ENCODE measurements at places on chromosomes 1 and 21.
A peak's percentile ranks its signal among the peaks of the same experiment; 100 is the strongest.

DNA sequence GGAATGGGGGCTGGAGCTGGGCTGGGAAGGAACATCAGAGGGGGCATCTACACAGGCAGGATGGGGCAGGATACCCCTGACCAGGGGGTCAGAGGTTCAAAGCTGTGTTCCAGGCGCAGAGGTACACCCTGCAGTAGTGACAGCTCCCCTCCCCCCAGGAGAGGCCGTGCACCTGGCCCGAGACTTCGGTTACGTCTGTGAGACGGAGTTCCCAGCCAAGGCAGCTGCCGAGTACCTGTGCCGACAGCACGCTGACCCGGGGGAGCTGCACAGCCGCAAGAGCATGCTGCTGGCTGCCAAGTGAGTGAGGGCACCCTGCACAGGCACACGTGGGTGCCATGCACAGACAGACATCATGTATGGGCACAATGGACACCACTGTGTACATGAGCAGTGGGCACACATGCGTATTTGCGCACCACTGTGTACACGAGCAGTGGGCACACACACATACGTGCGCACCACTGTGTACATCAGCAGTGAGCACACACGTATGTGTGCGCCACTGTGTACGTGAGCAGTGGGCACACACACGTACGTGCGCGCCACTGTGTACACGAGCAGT, 17.4 kb downstream of the TFAP2E start:
- DNase-seq: no peak

DNA sequence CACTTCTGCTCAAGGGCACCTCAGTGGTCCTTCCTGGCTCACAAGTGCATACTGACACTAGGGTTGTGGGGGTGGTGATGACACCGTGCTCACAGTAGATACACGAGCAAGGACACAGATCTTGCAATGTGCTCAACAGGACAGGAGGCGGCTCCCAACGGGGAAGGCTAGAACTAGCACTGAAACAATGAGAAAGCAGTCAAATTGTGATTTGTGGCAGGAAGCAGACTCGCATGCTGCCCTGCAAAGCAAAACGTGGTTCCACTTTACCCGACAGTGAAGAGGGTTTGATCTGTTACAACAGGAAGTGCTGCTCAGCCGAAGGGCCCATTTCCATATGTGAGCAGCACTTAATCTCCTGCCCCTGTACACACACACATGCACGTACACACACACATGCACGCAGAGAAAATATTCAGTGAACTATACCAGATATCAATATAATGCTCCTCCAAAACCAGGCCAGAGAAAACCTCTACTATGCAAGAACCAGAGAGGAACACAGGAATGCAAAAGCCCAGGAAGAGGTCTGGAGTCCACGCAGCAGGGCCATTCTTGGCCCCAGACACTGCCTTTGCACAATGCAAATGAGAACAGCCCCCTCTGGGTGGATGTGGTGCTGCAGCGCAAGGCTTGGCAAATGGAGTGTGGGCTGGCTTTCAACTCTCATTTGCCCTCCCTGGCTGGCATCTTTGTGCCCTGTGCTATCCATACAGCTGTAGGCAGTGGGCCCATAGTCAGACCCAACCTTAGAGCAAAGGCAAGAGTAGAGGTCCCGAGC, 47.1 kb downstream of the KANK4 start:
- peak; percentile 26 for DNase-seq

DNA sequence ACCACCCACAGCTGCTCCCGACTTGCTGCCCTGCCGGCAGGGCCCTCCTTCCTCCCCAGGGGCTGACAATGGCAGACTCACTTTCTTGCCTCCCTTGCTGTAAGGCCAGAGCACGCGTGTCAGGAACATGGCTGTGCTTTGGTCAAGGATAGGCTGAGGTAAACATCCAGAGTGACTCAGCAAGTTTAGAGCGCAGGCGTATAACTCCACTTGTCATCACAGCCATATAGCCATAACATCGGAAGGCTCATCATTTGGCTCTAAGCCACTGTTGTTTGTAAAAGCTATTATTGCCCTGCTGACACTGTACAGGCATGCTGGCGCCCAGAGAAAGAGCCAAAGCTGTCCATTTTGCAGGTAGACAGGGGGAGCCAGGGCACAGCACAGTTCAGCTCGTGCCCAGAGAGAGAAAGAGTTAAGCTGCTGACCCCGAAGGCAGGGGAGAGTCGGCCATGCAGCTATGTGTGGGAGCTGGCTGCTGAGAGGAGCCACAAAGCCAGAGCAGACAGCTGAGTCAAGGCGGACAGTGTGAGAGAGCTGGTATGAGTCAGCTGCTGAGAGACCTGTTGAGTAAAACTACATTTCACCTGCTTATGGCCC, 60.6 kb downstream of the GNG4 start:
- DNase-seq: peak; percentile 35

DNA sequence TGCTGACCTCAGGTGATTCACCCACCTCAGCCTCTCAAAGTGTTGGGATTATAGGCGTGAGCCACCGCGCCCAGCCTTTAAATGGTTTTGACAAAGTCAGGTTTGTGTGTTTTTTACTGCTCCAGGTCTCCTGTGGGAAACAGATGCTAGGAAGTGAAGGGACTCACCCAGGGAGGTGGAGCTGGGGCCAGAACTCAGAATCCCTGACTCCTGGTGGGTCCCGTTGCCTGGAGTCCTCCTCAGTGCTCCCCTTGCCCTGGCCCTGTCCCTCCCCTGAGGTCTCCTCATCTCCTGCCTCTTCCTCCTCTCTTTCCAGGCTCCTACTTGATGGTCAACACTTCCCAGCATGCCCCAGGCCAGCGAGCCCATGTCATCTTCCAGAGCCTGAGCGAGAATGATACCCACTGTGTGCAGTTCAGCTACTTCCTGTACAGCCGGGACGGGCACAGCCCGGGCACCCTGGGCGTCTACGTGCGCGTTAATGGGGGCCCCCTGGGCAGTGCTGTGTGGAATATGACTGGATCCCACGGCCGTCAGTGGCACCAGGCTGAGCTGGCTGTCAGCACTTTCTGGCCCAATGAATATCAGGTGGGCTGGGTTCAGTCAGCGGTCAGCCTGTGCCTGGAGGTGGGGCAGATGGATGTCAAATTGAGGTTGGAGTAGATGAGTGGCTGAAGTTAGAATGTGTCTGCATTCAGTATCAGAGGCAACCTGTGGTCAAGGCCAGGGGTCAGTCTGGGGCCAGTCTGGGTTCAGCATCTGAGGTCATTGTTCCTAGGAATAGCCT, 22.1 kb downstream of the PTPRU start:
- no peak for DNase-seq

DNA sequence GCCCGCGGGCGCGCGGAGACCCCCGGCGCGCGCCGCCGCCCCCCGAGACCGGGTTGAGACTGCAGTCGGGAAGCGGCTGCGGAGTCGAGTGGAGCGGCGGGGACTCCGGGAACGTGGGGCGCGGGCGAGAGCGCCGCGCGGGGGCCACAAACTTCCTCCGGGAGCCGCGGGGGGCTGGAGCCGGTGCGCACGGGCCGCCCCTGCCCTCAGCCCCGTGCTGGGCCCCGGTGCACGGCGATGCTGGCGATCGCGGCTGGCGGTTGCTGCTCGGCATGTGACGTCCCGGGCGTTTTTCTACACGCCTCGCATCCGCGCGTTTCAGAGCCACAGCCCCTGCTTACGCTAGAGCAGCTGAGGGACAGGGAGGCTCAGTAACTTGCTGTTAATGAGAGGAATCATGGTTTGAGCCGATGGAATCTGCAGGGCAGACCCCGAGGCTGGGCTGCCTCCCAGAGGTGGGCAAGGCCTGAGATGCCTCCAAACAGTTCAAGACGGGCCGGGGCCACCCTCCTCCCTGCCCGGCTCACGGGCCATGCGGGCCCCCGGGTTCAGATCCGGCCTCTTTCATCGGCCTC, 520 bp downstream of the TMEM201 start:
- peak; percentile 75 for DNase-seq

DNA sequence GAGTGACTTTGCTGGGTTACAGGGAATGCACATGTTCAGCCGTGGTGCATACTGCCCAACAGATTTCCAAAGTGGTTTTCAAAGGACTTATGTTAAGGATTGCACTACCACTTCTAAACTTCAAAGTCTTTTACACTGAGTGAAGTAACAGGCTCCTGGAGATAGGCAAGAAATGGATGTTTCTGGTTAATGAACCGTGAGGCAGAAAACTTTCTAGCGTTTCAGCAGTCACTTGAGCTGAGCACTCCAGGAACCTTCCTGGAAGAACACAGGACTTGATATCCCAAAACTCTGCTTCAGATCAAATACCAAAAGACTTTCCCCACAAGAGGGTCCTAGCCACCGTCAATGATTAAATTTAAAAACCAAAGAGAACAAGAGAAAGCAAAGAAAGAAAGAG, 74.3 kb upstream of the ATP1A1 start:
- DNase-seq: no peak

DNA sequence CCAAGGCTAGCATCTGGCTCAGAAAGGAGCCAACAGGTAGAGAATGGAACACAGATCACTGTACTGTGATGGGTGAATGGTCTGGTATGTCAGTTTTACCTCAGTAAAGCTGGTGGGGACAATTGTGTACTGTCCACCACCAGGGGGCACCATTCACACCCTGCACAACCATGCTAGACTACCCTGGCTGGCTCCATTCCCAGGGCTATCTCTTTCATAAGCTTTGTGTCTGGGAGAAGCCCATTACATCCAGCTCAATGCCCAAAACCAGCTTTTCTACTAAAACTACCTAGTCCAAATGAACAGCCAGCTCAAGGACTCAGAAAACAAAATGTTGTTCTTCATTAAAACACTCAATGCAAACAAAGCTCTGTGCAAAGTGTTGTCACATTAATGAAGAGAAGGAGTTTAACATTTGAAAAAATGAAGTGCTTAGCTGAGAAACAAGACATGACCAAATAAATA, 62.0 kb upstream of the RASAL2 start:
- DNase-seq: peak; percentile 88

DNA sequence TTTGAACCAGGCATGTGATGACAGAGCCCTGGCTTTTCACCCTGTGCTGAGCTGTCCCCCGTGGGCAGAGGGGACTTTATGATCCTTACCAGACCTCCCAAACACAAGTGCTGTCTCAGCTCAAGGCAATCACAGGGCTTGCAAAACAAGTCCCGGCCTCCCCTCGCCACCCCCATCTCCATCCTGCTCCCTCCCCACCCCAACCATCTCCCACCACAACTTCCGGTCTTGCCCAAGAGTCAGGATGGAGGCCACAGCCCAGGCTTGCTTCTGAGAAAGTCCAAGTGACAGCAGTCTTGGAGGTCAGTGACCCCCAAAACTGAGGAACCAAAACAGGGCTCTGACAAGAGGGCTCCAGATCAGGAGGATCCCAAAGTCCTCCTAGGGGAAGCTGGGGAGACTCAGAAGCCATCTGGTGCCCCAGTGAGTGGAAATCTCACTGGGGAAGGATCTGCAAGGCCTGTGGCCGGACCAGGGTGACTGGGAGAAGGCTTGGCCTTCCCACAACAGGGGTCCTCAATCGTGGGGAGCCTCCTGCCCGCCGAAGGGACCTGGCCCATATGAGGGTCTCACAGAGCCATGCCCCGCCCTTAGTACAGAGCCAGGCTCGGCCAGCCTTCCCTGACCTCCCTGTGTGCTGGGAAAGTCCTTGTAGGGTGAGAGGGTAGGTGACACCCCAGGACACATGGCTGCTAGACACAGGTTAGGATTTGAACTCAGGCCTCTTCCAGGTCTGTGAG, 4.5 kb upstream of the SDC3 start:
- DNase-seq: no peak

- no peak for DNase-seq
Measured at GRCh38 chr1:20178634-20179370, 7.1 kb upstream of the UBXN10 start.

- no peak for DNase-seq
Measured at GRCh38 chr1:207941665-207942064, 30.7 kb upstream of the CD34 start.

GRCh38 chr1:165240492-165240891, 116.0 kb downstream of the LMX1A start:
- DNase-seq: peak; percentile 50

GRCh38 chr1:21851430-21852250, 39.6 kb downstream of the LDLRAD2 start:
- no peak for DNase-seq

- DNase-seq: no peak
Measured at GRCh38 chr1:52096216-52096615, 40.1 kb downstream of the BTF3L4 start.

DNA sequence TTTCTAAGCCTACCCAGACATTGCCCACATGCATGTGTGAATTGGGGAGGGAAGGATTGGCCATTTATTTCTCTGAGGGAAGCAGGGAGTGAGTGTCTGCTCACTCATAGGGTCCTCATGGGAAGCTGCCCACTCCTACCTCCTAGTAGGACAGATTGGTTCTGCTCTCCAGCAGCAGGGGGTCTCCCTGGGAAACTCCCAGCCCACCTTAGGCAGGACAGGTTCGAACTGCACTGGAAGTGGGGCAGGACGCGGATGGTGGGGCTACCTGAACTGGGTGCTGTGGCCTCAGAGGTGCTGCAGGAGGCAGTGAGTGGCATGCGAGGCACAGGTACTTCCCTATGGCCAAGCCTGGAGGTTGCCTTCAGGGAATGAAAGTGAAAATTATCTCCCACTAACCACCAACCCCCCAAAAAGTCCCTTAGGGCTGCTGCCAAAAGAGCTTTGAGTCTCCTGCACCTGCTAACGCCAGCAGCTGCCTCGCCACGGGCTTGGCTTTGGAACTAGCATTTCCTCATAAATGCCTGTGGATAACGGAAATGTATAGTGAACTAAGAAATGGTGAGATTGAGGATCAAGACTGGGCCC, 157.0 kb upstream of the COA6 start:
- DNase-seq: no peak

DNA sequence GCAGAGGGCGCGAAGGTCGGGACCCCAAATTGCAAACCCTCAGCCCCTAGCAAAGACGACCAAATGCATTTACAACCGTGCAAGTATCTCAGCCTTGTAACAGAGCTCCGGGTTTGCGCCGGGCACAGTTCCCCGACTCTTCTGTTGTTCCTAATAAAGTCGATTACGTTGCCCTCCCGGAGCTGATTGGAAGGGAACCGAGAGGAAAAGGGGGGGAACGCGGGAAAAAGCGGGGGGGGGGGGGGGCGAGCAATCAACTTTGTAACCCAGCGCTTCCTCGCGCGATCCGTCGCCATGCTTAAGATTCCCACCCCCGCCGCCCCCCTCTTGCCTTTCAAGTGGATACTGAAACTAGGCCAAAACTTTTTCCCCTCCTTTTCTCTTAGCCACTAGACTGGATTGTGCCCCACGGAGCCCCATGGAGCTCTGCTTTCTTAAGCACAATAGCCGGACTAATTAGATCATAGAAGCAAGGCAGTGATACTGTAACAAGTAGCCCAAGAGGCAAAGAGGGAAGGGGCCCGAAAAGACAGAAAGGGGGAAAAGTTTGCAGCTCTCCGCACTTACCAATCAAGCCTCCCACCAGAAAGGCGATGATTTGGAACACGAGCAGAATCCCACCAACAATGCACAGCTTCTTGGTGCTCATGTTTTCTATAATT, 565 bp downstream of the WLS start:
- peak; percentile 91 for DNase-seq

- no peak for DNase-seq
Measured at GRCh38 chr1:61047061-61047460, 35.3 kb upstream of the NFIA start.

- no peak for DNase-seq
Measured at GRCh38 chr1:204323887-204324286, 35.8 kb downstream of the PLEKHA6 start.
